ENCODE measurements at places on chromosomes 3 and 15. TPM values are rescaled to one million over a fixed set of nuclear protein-coding genes. Genes with fewer than 3 reads are reported as not detected.
A peak's percentile ranks its signal among the peaks of the same experiment; 100 is the strongest.

Gene GCNT3
- not detected for total RNA-seq

Gene BCL2A1
- 28.5 TPM for total RNA-seq

- no peak for DNase-seq
These were observed 24.7 kb upstream of the SMAD6 start for GRCh38 chr15:66677336-66677735.

Gene ANKUB1
- not detected for total RNA-seq

Gene MYO5C
- 0.19 TPM for total RNA-seq

GRCh38 chr3:24905266-24905665 is 410.6 kb upstream of the THRB start:
- no peak for DNase-seq

GRCh38 chr3:87227104-87227834 is at the start of gene CHMP2B:
CHMP2B (plus strand) TSS chr3:87227309; CDS start chr3:87227523, 214 bp downstream.
- DNase-seq: peak; percentile 91

GRCh38 chr15:57555270-57555669 is 36.4 kb upstream of the MYZAP start:
- no peak for DNase-seq

Gene RAB6B
- total RNA-seq: 1.8 TPM

DNA sequence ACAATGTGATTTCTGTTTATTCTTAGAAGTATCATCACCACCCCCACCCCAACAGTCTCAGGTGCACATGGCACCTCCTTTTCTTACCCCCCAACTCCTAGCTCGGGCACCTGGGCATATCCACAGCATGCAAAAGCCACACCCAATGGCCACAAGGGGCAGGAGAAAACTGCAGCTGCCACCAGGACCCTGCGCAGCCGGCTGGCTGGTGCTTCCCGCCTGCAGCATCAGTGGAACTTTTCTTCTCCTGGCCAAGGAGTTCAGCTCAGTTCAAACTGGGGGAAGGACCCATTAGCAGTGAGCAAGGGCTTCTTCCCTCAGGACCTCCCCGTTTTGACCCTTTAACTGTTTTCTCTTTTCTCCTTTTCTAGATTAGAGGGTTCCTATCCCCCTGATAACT is 44.8 kb downstream of the TM4SF18 start:
- no peak for DNase-seq

- no peak for DNase-seq
These were observed 8.6 kb downstream of the HIGD1A start for GRCh38 chr3:42795621-42796181.

DNA sequence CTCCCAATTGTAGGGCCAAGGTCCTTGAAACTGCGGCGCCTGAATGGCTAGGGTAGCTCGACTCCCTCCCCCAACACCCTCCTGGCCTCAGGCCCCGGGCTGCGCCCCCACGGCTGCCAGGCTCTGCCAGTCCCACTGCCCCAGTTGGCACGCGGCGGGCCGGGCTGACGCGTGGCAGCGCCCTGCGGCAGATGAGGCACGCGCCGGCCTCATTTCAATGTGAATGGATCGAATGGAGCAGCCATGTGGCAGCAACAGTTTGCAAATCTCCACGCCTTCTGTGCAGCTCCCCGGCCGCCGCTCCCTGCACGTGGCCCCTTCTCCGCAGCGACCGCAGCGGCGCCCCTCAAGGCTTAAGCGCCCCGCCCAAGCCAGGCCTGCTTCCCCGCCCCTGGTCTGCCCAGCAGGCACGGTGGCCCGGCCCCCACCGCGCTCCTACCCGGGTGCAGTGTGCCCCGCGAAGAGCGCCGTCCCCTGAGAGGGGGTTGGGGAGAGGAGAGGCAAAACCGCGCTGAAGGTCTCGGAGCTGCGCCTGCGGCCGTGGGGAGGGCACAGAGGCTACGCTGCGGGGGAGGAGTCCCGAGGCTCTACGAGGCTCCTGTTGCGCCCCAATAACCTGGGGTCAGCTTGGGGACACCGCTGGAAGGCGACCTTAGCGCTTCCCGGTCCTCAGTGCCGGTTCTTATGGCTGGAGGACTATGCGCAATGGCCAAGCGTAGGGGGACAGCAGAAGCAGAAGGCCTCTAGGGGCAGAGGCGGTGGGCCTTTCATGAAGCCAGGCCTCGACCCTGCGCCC is 3.1 kb upstream of the DLL4 start:
- DNase-seq: no peak

DNA sequence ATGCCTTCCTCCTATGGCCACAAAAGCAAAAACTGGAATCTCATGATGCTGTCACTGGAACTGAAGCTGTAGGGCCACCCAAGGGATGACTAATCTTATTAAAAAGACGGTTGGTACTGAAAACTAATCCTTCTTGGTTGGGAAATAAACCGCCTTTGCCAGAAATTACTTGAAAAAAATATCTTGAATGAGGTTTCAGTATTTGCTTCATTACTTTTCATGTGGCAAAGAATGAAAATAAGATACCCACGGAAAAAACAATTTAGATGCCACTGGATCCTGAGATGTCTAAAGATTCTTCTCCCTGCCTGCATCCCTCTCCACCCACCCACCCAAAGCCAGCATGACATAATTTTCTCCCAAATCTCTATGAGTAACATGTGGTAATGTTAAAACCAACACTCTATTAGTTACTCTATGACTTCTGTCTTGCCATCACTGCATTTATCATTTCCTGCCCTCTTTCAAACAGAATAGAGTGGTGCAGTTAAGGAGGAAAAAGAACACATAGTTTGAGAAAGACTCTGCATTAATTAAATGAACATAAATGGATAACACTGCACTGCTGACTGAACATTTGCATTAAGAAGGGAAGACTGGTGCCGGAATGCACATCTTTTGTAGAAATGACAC is 111.8 kb upstream of the DPH6 start:
- no peak for DNase-seq

DNA sequence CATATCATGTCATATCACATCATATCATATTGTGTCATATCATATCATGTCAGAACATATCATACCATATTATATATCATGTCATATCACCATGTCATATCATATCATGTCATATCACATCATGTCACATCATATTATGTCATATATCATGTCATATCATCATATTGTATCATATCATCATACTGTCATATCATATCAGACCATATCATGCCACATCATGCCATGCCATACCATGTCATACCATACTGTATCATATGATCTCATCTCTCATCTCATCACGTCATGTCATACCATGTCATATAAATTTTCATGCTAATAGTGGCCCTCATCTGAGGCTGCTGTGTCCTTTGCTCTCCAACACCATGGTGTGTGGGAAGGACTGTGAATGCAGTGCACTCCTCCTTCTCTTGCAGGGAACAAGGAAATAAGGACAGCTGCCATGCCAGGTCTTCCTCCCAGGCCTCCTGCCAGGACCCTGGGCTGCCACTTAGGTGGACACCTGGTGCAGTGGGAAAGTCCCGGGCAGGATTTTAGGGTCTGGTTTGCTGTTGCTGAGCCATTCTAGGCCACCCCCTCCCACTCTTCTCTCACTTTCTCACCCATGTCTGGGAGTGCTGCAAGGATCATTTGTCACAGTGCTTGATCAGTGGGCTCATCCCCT is 72.4 kb upstream of the TRPM1 start:
- DNase-seq: no peak

DNA sequence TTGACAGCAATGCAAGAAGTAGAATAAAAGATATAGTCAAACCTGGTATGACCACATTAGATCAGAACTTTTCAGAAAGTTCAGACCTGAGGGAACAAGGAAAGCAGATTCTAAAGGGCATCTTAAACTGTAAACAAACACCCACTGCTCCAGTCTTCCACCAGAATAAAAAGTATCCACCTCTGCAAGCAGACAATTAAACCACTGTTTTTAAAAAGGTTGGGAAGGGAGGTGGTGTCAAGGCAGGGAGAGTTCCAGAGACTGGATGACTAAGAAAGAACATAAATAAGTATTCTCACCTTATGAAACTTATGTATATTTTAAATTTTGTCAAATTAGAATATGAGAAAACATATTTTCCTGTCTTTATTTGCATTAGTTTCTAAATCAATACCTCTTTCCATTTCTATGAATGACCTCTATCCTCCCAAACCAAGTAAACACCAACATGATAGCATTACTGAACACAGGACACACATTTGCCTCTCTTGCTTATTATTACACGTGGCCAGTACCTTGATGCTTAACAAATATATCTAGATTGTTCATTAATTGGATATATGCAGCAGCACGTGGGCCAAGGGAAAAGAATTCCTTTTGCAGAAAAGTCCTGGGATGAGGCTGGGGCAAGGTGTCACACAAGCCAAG is 31.6 kb downstream of the PIK3CB start:
- DNase-seq: no peak

DNA sequence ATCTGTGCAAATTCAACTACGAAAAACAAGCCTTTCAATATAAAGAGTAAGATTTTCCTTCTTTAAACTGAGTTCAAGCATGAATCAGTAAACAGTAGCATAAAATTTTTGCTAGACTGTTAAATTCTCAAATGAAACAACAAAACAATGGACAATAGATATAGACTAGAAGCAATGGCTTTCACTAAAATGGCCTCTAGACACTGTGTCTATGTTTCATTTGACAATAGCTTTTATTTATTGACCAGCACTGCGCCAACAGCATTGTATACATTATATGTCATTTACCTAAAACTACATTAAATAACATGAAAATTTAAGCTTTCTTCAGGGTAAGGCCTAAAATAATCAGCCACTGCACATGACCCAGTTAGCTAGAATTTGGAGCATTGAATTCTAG is 148.5 kb downstream of the DUT start:
- DNase-seq: no peak

Gene ZBTB20
- total RNA-seq: 52.4 TPM

Gene RBP2
- not detected for total RNA-seq

DNA sequence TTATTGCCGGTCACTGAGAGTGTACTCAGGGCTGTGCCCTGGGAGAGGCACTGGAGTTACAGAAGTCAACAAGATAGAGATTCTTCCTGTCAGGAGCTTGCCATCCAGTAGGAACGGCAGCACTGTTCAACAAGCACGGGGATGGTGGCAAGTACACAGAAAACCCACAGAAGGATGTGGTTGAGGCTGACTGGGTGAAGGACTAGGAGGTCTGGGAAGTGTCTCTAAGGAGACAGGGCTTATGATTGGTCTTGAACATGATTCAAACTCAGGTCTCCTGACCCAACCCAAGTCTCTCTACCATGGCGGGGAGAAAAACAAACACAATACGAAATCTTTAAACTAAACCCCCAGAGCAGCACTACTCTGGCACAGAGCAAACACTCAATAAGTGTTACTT is 37.6 kb downstream of the ERICH6 start:
- no peak for DNase-seq

GRCh38 chr15:81302701-81303109 is 21.2 kb downstream of the STARD5 start:
- DNase-seq: peak; percentile 38

Gene HIGD2B
- 0.39 TPM for total RNA-seq

- peak; percentile 89 for DNase-seq
These were observed 16.2 kb upstream of the CCR9 start for GRCh38 chr3:45870099-45870498.

DNA sequence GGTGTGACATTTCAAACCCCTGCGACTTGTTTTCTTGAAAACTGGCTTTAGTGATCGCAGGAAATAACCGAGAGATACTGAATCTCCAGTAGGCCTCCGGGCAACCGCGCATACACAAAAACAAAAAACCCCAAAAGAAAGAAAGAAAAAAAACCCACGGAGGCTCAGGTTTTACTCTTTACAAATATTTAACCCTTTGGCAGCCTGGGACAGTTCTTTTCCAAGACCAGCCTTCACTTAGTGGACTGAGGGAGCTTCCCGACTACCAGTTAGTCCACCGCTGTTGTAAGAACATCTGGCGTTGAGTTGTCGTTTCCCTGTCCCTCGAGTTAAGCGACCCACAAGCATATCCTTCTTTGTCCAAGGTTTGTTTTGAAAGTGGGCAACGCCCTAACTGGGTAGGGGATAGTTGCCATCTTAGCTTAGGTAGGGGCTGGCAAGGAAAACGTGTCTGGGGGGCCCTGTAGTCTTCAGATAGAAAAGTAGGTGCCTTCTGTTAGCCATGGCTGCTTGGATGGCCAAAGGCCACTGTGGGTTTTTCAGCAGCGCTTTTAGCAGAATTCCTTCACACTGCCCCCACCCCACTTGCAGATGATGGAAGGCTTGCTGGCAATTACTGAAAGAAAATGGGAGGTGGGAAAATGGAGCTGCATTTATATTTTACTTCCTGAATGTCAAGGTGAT is 6.9 kb downstream of the ISL2 start:
- no peak for DNase-seq

DNA sequence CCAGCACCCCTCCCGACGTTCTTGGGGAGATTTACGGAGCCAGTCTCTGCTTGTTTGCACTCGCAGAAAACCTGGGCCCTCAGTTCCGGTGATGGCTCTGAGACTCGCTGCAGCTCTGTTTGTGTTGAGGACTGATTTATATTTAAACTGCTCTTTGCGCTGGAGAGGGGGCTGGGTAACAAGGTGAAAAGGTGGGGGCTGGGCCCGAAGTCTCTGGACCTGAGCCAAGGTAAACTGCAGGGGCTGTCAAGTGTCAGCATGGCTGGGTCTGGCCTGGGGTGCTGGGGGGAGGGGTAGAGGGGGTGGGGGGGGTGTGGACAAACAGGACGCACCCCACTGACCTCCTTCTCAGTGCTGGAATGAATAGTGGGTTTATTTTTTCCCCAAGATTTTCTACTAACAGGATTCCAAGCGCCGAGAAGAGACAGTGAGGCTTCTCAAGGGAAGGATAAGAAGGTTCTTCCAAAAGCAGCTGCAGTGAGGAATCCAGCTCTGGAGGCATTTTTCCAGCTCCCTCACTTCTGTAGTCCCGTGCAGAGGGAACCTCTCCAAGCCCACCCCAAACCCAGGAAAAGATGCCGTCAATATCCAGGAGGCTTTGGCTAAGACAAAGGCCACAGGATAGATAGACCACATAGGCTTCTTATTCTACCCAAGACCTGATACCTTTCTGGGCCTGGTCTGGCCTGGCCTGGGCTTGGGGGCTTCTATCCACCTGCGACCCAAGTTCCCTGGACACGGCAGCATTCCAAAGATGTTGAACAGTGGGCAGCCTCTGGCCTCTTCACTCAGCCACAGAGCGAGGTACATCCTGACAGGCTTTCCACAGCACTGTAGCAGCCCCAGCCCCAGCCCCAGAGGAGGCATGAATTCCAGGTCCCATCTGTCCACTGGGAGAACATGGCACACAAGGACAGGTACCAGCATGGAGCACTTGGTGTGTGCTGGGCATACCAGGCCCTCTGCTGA is 938 bp upstream of the SLCO2A1 start:
- no peak for DNase-seq

Gene PIGB
- 26.4 TPM for total RNA-seq

Gene GOLGA6L10
- total RNA-seq: 3.0 TPM

DNA sequence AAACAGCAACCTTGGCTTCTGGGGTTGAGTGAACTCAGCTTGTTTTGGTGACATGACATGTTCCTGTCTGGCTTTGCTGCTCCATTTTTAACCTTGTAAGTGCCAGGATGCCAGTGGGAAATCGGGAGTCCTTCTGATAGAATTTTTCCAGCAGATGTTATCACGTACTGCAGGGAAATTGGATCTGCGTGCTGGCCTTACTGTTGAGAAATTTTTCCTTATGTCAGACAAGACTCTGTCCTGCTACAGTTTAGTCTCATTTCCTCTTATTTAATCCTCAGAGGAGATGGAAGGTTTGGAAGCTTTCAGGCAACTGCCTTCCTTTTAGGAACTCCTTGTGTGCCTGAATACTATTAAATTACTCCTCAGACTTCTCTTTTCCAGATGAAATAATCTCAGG is 80.6 kb downstream of the PGPEP1L start:
- no peak for DNase-seq

Measured in CD4-positive, alpha-beta memory T cell (primary cell).